ENCODE measurements at places on chromosomes 7 and 10.
A peak's percentile ranks its signal among the peaks of the same experiment; 100 is the strongest.

DNA sequence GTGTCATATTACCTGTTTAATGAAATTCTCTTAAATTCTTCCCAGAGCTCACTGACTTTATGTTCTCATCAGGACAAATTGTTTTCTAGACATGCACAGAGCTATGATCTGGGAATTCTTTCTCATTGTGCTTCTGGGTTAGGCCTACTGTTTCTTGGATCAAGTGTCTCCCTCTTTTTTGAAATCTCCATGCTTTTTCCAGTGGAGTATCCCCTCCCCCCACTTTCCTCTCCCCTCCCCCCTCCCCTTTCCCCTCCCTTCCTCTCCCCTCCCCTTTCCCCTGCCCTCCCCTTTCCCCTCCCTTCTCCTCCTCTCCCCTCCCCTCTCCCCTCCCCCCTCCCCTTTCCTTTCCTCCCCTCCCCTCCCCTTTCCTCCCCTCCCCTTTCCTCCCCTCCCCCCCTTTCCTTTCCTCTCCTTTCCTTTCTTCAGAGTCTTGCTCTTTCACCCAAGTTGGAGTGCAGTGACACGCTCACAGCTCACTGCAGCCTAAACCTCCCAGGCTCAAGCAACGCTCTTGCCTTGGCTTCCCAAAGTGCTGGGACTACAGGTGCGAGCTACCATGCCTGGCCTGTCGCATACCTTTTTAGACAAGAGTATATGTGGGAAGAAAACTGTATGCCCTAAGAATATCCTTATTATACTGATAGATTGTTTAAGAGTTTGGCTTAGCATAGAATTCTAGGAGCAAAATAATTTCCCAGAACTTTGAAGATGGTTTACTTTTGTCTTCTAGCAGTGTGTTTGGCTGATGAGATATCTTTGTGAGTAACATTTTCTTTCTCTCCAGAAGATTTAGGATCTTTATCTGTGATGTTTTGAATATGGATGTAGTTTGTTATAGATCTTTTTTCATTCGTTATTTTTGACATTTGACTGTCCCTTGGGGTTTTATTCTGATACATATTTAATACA, 2.5 kb downstream of the DYNC2I1 start:
- DNase-seq, result no peak

- DNase-seq, result no peak
These were observed 207.2 kb upstream of the PRSS1 start for GRCh38 chr7:142542105-142542504.

- no peak for DNase-seq
These were observed 234.0 kb upstream of the SP4 start for GRCh38 chr7:21193895-21194294.

GRCh38 chr10:117551330-117552155, 9.0 kb downstream of the EMX2 start:
- DNase-seq, result no peak

- peak; percentile 63 for DNase-seq
These were observed 5.3 kb upstream of the PRKRIP1 start for GRCh38 chr7:102390697-102391484.

GRCh38 chr10:89351412-89351779, 23.6 kb downstream of the IFIT3 start:
- no peak for DNase-seq

GRCh38 chr7:95598511-95598910, 2.2 kb upstream of the PDK4 start:
- no peak for DNase-seq

- DNase-seq, result no peak
These were observed 11.8 kb upstream of the DDIT4 start for GRCh38 chr10:72261784-72262404.

DNA sequence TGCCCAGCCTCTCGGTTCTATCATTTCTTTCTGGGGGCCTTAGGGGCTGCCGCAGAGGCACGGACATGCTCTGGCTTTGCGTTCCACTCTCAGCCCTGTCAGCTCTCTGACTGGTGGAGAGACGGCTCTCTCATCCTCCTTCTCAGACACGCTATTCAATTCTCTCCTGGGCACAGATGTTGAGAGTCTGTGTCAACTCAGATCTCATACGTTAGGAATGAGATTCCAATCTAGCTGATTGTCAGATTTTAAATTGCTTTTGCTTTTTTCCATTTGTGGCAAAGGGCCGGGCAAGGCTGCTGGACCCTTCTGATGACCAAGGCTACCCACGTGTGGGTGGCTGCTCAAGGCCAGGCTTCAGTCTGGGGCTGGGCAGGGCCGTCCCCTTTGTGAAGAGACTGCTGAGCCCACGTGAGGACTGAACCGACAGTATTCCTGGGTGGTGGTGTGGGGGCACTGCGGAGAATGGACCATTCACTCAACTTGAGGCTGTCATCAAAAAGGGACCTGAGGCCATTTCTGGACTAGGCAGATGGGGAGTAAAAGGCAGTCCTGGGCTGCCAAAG, 71.5 kb downstream of the CLEC2L start:
- no peak for DNase-seq

- DNase-seq, result peak; percentile 21
These were observed 113.3 kb upstream of the CREB5 start for GRCh38 chr7:28298870-28299518.

GRCh38 chr10:78038105-78038504, 4.4 kb downstream of the RPS24 start:
- DNase-seq, result no peak

GRCh38 chr7:158123214-158123613, 464.4 kb downstream of the PTPRN2 start:
- no peak for DNase-seq

- DNase-seq, result no peak
These were observed 37.8 kb downstream of the GOLGA7B start for GRCh38 chr10:97887399-97887798.

DNA sequence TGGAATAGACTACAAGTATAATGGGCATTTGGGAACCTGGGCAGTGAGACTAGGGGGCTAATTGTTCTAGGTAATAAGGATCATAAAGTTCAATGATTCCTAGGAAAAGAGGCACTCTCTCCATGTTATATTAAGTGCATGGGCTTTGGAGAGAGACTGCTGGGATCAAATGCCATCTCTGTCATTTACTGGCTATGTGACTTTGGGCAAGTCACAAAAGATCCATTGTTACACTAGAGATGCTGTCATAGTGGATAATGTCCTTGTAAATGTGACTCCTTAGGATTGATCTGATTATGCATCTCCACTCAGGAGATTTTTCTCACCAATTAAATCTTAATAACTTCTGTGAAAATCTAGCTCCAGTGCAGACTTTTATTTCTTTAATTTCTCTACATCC, 156.3 kb upstream of the CACNA2D1 start:
- no peak for DNase-seq

GRCh38 chr7:35384761-35385700, 131.1 kb upstream of the TBX20 start:
- DNase-seq, result no peak

DNA sequence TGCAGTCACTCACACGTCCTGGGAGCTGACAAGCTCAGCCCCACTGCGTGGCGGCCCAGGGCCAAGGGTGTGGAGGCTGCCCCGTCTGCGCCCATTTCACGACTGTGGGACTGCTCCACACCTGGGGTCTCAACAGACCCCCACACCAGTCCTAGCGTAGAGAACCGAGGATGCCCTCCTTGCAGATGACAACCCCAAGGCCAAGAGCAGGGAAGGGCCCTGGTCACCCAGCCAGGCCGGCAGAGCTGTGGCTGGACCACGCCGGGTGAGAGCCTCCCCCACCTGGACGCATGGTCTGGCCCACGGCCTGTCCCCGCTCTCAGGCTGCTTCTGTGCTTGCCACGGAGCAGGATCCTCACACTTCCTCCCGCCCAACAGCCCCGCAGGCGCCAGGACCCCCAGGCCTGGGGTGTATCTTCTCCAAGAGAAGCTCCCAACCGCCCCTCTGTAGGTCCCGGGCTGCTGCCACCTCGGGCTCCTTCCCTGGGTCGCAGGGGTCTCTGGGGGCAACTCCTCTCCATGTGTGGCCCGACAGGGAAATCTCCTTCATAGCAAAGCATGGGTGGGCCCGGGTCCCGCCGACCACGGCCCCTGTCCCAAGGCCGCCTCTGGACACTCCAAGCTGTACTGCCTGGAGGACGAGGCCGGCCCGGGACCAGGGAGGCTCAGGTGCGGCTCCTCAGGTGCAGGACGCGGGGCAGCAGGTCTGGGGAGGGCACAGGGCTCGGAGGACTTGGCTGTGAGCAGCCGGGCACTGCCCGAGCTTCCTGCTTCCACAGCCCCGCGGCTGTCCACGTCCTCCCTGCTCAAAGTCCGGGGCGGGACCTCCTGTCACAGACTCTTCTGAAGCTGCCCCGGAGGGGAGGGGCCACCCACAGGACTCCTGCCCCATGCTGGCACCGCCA, 88.8 kb downstream of the FOXL3 start:
- no peak for DNase-seq

GRCh38 chr10:62019685-62020359, 118.3 kb downstream of the ARID5B start:
- no peak for DNase-seq

GRCh38 chr7:114835303-114835702, 86.6 kb upstream of the MDFIC start:
- DNase-seq, result no peak

DNA sequence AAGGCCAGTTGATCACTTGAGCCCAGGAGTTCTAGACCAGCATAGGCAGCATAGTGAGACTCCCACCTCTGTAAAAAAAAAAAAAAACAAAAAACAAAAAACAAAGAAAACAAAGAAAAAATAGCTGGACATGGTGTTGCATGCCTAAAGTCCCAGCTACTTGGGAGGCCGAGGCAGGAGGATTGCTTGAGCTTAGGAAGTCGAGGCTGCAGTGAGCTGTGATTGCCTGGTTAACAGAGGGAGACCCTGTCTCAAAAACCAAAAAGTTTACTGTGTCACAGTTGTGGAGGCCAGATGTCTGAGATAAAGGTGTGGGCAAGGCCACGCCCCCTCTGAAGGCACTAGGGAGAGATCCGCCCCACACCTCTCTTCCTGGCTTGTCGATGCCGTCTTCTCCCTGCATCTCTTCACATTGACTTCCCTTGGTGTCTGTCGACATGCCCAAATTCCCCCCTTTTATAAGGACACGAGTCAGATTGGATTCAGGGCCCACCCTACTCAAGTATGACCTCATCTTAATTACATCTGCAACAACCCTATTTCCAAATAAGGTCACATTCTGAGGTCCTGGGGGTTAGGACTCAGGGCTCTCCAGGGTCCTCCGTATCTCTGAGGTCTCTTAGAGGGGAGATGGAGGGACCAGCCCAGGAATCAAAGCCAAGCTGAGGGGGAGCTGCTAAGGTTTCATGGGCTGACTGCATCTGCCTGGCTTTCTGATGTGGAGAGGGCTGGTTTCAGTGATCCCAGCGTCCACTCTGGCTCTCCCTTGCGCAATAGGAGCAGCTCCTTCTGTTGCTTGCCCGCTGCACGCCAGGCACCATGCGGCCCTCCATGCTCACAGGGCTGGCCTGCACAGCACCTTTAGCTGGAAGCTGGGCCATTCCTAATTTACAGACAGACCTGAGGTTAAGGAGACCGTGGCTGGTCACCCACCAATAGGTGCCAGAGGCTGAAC, 23.1 kb downstream of the AGAP3 start:
- no peak for DNase-seq

DNA sequence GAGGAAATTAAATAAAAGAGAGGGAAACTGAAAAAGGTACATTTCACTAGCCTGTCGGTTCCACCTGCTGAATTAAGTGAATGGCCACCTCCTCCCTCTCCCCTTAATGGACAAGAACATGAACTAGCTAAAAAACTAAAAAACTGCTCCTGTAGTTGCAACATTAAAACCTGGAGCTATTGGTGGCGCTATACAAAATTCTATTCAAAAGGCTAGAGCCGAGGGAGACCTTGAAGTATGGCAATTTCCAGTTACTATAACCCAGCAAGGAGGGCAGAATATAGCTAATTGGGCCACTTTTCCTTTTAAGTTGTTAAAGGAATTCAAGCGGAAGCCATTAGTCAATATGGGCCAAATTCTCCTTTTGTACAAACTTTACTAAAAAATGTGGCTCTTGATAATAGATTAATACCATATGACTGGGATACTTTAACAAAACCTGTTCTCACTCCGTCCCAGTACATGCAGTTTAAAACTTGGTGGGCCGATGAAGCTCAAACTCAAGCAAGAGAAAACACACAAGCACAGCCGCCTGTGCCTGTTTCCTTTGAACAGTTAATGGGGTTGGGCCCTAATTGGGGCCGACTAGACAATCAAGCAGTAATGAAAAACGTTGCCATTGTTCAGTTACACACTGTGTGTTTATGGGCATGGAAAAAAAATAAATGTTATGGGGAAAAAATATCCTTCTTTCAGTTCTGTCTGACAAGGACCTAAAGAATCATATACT, 6.5 kb upstream of the CHST3 start:
- no peak for DNase-seq

DNA sequence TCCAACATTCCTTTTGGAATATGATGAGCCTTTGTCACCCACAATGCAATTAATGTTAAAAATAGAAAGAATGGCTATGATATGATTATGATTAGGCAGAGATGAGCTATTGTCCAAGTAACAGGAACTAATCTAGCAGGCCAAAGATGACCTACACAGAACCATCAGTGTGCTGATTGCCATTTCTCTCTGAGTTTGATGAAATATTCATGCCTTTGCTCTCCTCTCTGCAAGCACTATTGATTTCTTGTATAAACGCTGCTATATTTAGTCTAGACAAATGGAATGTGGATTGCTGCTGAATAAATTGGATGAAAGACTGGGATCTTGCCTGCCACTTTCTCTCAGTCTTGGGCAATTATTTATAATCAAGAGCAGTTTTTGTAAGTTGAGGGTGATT, 85.4 kb downstream of the HDAC9 start:
- no peak for DNase-seq

DNA sequence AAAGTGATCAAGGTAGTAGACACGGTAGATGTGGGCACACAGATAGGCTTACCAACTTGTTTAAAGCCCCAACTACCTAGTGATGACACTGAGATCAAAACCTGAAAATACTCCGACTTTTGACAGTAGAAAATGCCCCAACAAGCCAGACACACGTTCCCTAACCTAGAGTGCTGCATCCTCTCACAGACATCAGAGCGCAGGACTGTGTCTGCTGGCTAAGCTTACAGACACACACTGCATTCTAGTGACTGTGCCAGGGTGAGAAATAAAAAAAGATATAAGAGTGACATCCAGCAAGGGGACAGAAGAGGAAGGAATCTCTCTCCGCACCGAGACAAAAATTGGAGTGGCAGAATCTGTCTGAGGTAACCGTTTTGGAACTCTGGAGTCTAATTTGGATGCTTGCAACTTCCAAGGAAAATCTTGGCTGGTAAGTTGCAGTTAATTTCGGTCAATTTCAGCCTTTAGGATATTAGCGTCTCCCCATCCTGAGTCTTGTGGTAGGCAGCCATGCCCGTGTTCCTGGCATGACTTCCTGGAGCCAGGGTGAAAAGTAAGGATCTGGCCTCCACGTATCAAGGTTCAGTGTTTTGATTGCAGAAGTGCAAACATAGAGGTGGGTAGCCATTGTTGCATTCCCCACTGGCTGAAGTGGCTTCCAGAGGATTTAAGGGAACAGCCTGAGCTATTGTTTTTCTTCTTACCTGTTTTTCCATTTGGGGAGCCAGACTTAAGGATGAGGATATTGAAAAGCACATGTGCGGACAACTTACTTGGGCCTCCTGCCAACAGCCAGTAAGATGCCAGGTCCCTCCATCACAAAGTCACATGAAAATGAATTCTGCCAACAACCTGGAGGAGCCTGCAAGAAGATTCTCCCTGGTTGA, 124.1 kb downstream of the SMURF1 start:
- DNase-seq, result no peak

- no peak for DNase-seq
These were observed 41.1 kb downstream of the GNAI1 start for GRCh38 chr7:80175744-80176143.

- DNase-seq, result no peak
These were observed 1454.8 kb upstream of the LRRTM3 start for GRCh38 chr10:65470986-65471385.

- DNase-seq, result no peak
These were observed at the start of gene KLF14 for GRCh38 chr7:130733931-130734814. KLF14 (minus strand) TSS chr7:130734207; CDS start chr7:130734033, 174 bp downstream.

- DNase-seq, result no peak
These were observed 4.6 kb upstream of the CYP3A4 start for GRCh38 chr7:99788554-99788953.
